ENCODE measurements at places on chromosomes 5 and 9.

GRCh38 chr9:12766357-12766756 lies 8.5 kb upstream of the LURAP1L start:
- DNase-seq = no peak

DNA sequence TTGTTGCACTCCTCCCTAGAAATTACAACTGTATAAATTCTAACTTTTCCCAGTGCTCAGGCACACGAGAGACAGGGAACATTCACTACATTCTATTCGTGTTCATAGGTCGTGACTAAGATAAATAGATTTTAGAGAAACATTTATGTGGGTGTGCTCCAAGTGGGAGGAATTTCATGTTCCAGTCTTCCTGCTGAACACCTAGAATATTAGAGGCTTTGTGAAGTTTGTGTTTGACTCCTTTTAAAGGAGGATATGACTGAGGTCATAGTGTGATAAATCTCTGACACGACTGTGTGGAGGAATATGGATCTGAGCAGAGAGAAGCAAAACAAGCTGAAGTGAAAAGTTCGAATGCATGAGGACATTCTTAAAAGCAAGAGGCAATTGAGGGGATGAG lies 355.3 kb downstream of the ZSWIM6 start:
- DNase-seq = no peak

- DNase-seq = no peak
These were observed 74.1 kb downstream of the FNBP1 start for GRCh38 chr9:129968690-129969485.

GRCh38 chr5:90446961-90447360 lies 27.6 kb downstream of the MBLAC2 start:
- DNase-seq = no peak

- DNase-seq = no peak
These were observed 13.5 kb upstream of the PDZD2 start for GRCh38 chr5:31625394-31625793.

- no peak for DNase-seq
These were observed 318.0 kb upstream of the PUM3 start for GRCh38 chr9:3161912-3162311.

DNA sequence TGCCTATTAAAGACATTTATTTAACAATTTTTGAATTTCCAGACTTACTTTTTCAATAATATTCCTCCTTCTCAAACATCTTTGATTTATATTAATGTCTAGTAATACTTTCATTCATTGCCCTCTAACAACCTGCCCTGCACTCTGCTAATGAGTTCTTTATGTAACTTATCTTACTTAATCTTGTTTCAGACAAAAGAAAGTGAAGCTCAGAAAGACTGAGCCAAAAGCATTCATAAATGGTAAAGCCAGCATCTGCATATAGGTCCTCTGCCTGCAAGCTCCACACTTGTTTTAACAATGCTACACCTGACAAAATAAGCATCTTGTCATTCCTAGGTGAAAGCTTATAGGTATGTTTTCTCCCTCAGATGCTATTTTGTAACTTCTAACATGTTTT lies 2.4 kb upstream of the TNPO1 start:
- DNase-seq = no peak

DNA sequence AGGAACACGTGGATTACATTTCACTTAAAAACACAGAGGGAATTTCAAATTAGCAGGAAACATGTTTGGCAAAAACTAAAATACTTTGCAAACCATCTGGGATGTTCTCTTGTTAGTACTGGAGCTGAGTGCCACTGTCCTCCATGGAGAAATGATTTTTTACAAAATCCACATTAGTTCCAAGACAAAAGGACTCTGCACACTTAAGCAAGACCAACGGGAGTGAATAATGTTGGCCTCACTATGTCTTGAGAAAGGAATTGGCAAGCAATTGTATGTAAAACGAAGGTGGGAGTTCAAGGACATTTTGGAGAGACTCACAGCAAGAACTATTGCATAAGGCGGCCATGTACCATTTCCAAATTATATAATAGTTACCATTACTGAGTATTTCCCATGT lies 547.5 kb downstream of the EBF1 start:
- no peak for DNase-seq

GRCh38 chr5:43256261-43256966 lies 56.8 kb downstream of the HMGCS1 start:
- no peak for DNase-seq

DNA sequence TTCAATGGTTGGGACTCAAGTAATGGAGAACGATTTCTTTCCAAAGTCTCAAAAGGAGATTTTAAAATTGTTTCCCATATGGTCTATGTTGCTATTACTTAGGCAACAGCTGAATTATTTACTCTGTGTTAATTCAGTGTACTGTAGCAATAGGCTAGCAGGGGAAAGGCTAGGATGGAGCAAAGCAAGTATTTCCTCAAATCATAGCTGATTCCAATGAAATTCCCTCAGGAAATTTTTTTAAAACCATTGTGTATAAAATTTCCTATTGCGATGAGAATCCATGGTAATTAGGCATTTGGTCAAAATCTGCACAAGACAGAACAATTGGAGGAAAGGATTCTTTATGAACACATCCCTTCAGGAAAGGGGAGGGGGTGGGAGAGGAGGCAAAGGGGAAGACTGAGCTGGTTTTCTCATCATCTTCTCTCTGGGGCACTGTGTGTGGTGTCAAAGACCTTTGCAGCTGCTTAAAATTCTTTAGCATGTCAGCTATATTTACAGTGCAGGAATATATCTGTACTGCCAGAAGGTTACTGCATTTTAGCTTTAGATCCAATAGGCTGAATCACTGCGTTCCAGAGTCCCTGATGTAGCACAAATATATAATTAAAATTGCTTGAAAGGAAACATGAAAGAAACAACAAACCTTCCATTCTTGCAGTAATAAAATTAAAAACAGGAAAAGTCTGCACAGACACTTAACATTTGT lies 95.3 kb downstream of the ZNF608 start:
- no peak for DNase-seq

DNA sequence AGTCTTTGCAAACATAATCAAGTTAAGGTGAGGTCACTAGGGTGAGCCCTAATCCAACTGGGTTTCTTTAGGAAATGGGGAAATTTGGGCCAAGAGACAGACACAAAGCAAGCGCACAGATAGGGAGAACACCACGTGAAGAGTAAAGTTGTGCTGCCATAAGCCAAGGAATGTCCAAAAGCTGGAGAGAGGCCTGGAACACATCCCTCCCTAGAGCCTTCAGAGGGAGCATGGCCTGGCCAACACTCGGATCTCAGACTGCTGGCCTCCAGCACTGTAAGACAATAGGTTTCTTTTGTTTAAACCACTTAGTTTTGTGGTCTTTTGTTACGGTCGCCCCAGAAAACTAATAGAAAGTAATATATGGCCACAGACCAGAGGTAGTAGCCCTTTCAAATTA lies 8.1 kb upstream of the ROR2 start:
- no peak for DNase-seq

DNA sequence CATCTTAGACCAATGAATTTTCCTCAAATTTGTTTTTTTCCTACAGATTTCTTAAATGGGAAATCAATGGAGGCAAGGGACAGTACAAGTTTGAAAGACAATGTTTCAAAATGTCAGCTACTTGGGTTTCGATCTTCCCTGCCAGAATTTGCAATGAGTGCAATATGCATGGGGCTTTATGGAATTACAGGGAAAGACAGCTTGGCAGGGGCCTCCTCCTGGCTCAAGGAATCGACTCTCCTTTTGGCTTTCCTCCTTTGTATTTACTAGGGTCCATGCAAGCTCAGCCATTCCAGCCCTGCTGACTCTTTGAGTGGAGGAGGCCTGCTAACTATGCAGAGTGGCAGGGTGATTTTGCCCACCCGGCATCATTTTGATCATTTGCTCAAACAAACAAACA lies 63.2 kb downstream of the MED27 start:
- no peak for DNase-seq

DNA sequence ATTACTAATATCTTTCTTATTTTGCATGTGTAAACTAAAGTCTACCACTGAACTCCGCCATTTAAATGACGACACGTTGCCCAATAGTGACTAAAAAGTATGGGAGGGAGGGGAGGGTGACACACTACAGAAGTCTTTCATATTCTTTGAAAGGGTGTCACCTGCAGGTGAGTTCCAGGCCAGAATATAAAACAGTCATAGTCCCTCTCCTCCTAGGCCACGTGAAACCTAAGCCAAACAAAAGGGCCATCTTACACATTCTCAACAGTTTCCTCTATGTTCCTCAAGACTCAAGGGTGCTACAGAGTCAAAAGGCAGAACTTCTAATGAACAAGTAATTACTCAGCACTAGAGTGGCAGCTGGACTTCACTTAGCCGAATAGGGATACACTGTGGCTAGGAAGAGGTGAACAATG lies 6.4 kb downstream of the CEMIP2 start:
- DNase-seq = no peak
